ENCODE measurements at places on chromosomes 16 and 17.

DNA sequence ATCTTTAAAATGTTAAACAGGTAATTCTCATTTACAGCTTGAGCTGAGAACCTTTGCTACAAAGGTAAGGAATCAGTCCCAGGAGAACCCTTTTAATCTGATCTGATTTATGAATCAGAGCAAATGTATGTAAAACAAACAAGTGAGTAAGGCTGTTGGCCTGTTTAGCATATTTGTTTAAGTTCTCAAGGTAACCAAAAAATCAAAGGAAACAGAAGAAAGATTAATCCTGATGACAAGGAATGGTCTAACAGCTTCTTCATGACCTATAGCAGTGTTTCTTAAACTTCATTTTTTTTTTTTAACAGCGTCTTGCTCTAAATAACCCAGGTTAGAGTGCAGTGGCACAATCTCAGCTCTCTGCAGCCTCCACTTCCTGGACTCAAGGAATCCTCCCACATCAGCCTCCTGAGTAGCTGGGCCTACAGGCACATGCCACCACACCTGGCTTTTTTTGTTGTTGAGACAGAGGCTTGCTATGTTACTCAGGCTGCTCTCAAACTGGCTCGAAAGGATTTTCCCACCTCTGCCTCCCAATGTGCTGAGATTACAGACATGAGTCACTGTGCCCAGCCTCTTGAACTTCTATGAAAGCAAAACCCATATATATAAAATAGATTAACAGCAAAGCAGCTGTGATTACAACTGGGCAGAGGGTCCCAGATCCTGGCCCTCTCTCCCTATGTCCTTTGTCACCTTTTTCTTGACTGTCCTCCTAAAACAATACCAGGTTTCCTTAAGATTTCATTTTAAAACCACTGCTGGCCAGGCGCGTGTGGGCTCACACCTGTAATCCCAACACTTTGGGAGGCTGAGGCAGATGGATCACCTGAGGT lies 5.1 kb upstream of the JPT1 start:
- DNase-seq = no peak

DNA sequence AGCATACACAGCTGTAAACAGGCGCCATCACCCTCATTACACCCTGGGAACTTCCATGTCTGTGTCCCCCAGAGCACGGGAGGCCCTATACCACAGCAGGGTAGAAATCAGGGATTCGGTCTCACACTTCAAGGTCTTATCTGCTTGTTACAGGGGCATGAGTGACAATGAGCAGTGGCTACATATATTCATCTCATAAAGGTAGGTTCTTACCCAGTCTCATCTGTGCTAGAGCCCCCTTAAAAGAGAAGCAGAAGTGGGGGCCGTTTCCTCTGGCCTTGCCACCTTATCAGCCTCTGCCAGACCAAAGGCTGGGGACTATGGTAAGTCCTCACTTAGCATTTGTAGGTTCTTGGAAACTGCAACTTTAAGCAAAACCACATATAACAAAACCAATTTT lies 46.5 kb downstream of the IRX5 start:
- DNase-seq = no peak

DNA sequence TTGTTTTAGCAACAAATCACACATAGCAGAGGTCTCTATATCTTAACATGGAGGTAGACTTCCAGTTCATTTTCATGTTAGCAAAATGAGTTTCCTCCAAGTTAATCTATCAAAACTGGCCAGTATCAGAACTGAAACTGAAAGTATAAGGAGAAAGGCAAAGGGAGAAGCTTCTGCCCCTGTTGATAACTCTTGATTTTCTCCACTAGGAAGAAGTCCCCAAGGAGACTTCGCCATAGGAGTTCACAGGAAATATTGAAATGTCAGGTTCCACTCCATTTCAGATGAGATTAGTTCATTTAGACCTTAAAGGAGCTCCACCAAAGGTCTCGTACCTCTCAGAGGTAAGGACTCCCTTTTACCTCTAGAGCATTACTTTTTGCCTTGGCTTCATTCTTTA lies 1.2 kb upstream of the OGFOD3 start:
- DNase-seq = no peak

DNA sequence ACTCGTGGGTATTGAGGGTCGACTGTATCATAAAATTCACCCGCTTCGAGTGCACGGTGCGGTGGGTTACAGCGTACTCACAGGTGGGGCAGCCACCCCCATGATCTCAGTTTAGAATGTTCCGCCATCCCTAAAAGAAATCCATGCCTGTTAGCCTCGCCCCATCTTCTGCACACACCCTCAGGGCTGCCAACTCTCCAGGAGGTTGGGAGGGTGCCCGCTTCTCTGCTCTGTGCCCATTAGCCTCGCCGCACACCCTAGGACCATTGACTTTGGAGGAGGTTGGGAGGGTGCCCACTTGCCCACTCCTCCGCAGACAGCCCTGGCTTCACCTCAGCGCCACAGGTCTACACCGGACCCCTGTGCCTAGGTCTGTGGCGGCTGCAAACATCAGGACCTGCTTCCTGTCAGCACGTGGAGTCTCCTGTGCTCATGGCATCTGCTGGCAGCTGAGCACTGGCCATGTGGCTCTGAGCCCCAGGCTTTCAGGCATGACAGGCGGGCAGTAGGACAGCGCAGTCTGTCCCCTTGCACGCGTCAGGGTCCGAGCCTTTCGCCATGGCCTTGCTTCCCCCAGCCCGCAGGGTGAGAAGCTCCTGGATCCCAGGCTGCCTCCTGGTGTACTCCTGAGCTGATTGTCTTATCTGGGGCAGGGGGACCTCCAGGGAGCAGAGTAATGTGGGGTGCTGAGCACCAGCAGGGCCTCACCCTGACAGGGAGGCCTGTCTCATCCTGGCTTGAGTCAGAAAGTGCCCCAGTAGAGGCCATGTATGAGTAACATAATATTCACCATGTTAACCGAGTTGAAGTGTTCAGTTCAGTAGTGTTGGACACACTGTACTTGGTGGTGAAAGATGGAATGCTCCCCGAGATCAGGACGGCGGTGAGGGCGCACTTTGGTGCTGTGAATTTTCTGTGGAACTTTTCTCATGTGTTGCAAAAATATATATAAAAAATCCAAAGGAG lies 21.9 kb downstream of the NME3 start:
- no peak for DNase-seq

GRCh38 chr17:80566054-80566400 lies 21.4 kb downstream of the RPTOR start:
- no peak for DNase-seq

DNA sequence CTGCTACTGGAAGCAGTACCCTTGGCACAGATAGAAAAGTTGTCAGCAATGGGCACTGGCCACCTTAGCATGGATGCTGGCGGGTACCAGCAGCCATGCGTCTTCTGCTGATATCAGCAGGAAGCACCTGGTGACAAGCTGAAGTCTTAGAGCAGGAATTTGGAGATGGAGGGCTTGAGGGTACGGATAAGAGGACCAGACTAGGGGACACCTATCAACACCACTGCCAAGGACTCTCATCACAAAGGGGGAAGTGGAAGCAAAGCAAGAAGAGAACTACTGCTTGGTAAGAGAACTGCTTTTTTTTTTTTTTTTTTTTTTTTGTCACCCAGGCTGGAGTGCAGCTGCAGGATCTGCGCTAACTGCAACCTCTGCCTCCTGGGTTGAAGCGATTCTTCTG lies 35.4 kb upstream of the LYRM9 start:
- no peak for DNase-seq

GRCh38 chr16:83682116-83682867 lies 125.5 kb upstream of the HSBP1 start:
- no peak for DNase-seq

DNA sequence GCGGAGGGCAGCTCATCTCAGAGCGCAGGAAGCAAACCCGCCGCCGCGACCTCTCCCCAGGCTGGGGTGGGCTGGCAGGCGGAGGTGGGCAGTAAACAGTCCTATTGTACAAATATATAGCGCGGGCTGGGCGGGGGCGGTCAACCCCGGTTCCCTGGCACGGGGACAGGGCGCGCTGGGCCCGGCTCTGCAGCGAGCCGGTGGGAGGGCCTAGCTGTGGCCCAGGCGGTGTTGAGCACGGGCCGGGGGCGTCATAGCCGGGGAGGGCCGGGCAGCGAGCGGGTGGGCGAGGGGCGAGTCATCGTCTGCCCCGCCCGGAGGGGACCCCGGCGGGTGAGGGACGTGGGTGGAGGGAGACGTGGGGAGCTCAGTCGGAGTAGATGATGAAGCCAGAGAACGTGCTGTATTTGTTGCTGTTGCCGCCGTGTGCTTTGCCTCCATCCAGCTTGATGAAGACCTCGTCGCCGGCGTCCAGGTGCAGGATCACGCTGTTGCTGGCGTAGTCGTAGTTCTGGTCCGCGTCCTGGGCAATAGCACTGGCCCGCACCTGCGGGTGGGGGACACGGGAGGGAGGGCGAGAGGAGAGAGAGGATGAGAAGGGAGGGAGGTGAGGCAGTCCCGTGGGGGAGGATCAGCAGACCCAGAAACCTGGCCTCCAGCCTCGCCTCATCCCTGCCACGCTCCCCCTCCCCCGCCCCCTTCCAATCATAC lies 8.1 kb downstream of the C1QL1 start:
- no peak for DNase-seq

DNA sequence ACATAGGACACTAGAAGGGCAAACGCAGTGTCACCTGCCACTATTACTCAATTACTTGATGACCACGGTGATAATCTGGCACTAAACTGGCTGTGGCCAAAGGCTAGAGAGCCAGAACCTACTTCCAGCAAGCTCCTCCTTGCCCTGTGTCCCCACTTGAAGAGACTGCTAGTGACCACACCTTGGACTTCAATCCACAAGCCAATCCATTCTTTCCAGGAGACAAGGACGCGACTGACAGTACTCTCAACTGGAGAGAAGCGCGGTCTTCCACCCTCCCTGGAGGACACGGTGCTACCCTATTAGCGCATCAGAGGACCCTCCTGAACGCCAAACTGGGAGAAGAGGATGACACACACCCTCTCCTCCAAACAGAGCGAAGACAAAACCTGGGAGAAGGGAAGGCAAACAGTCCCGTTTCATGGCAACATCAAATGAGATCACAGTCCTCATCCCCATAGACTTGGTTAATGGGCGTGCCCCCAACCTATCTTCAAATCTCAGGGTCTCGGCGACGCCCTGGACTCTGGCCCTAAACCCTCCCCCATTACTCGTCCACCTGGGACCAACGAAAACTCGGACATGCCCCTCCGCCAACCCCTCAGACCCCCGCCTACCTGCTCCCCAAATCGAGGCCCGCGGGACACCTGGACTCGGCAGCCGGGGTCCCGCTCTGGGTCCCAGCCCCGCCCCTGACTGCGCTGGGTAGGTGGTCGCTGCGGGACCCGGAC lies 508 bp downstream of the FLCN start:
- peak; percentile 4 for DNase-seq

DNA sequence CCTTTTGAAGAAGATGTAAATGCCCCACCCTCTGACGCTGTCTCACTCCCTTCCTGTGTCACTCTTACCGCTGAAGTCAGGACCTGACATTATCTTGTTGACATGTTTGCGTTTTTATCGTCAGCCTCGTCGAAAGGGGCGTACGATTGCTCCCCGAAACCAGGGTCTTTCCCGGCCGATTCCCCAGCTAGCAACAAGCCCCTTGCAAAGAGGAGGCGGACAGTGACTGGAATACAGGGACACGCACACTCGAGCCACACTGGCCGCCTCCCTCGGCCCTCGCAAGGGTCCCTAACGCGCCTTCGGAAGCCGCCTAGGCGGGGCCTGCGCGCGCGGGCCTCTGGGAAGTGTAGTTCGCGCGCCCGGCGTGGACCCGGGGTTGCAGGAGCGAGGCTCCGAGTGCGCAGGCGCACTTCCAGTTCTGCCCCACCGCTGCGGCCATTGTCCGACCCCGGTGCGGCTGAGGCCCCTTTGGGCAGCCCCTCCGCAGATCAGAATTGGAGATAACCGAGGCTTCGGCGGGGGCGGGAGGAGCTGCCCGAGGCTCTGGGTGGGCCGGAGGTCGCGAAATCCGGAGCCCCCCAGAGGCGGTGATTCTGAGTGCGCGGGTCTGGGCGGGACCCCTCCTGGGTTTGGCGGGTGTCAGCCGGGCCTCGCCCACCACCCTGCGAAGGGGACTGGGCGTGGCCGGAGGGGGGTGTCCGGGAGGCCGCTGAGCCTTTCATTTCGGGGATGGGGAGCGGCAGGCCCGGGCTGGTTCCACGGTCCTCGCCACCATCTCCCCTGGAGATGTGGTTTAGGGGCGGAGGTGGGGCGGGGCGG lies at the start of gene ZFP90:
Gene ZFP90, plus strand, starts transcription at position 412 of the 822 bp plus-strand sequence. CDS start 502 bp downstream, outside the sequence.
- DNase-seq = peak; percentile 73

DNA sequence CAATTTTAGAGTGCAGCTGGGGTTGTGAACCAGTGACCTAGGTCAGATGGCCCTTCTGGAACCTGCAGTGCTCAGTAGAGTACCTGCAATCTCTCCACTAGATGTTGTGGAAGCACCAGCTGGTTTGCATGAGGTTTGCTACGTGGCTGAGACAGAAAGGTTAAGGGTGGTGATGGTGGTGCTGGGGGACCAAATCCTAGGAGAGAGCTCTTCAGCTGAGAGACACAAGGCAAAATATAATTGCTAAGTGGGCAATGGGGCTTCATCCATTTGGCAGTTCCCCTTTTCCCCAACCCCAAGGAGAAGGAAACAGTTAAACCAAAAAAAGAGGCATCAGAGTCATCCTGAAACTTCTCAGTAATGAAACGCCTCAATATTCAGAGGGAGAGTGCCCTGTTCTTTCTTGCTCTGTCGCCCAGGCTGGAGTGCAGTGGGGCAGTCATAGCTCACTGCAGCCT lies 13.9 kb downstream of the ITPRIPL2 start:
- DNase-seq = no peak

GRCh38 chr17:83135692-83136091 lies 56.3 kb downstream of the METRNL start:
- DNase-seq = no peak

DNA sequence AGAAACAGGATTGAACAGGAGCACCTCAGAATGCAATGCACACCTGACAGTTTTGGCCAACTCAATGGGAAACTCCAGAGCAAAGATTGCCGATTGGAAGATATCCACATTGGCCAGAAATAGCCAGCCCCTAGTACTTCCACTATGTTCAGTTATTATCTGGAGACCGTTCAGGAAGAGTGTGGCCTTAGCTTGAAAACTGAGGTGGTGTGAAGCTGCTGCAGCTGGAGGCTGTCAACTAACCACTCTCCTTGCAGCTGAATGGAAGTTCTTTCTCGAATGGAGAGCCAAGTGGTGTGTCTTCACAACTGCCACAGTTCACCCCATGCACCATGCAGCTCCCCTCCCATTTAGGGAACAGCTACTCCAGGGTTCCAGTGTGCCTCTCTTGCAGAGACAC lies 61.9 kb upstream of the DHX40 start:
- no peak for DNase-seq

- no peak for DNase-seq
Measured at GRCh38 chr16:82488460-82488859, 138.3 kb upstream of the CDH13 start.

- no peak for DNase-seq
Measured at GRCh38 chr17:49524473-49525359, 29.6 kb downstream of the NGFR start.

- no peak for DNase-seq
Measured at GRCh38 chr16:86925067-86925791, 346.9 kb downstream of the FOXL1 start.

GRCh38 chr17:67679721-67680120 lies 38.0 kb upstream of the NOL11 start:
- no peak for DNase-seq

- DNase-seq = no peak
Measured at GRCh38 chr17:47995241-47995935, 24.5 kb downstream of the CDK5RAP3 start.

GRCh38 chr16:88375996-88376834 lies 6.5 kb upstream of the ZNF469 start:
- DNase-seq = no peak

GRCh38 chr16:989354-989814 lies 7.8 kb downstream of the SOX8 start:
- no peak for DNase-seq

- no peak for DNase-seq
Measured at GRCh38 chr17:77124192-77124889, 16.4 kb upstream of the SEC14L1 start.

GRCh38 chr16:81179219-81179618 lies 59.3 kb upstream of the BCO1 start:
- DNase-seq = no peak

All from T-helper 9 cell (primary cell).